ENCODE measurements at places on chromosomes 12 and 14.

- DNase-seq: no peak
These were observed 64.0 kb upstream of the ATF1 start for GRCh38 chr12:50699940-50700339.

DNA sequence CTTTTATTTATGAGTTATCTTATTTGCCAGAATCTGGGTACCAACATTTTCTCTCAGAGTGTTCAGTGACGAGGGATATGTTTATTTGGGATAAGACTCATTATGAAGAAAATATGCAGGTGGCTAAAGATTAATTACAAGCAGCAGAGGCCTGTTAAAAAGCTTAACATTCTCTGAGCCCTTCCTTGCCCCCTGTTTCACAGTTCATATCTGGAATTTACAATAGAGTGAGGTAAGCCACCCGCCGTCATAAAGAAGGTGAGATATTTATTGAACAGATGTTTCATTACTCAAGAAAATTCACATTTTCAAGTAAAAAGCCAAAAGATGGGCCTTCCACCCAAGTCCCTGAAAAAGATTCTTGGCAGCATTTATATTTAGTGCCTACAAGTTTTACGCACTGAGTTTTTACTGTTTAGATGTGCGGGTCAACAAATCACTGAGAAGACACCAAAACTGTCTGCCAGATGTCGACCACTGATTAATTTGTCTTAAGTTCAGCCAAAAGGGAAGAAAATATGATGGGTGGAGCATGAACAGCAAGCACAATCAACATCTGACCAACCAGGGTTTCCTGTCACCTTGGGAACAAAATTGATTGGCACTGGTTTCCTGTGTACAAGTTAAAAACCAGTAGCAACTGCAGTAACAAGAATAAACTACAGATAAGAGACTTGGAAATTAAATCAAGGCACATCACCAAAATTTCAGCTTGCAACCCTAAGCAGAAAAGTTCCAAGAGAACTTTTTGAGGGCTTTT lies 85.5 kb upstream of the PTPRB start:
- DNase-seq: no peak

- DNase-seq: no peak
These were observed at the start of gene NTF3 for GRCh38 chr12:5432011-5432400. Gene NTF3 (plus strand): TSS chr12:5432108. CDS start chr12:5432325, 217 bp downstream.

GRCh38 chr12:64968989-64969819 lies 144.8 kb downstream of the TBC1D30 start:
- DNase-seq: no peak

DNA sequence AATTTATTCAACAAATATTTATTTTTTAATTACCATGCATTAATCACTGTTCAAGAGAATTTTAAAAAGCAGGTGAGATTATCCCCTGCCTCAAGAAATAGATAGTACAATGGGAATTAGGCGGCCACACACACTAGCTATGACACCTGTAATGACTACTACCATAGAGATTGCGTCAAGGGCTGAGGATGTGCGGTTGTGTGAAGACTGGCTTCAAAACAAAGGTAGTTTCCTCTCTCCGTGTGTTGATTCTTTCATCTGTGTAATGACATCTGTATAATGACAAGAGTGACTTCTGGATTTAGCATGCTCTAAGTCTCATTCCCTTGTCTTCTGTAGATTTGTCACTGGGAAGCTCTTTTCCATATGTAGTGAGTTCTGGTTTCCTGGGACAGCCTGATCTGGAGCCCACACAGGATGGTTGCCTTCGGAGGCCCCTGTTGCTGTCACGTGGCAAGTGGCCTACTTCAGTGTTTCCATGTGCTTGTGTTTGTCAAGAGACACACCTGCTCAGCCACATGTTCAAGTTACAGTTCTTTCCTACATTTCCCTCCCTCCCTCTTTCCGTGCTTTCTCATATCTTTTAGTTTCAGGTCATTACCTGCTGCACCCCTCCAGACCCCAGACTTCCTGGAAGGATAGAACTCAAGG lies 64.3 kb downstream of the GALNT8 start:
- DNase-seq: no peak

GRCh38 chr14:61841145-61841544 lies 78.9 kb downstream of the SNAPC1 start:
- DNase-seq: no peak

DNA sequence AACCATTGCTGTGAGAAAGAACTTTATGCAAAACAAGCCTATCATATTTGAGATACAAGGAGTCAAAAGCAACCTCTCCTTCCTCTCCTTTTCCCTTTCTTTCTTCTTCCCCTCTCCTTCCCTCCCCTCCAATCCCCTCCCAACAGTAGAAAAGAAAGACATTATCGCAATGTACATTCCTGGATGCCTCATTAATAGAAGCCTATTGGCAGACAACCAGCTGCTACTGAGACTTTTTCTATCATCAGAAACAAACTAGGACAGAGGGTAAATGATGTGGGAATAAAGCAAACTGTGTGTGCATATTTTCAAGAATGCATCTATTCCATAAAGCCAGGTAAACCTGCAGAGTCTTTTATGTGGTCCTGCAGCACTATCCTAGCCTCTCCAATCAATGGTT lies 237.2 kb downstream of the ITPR2 start:
- DNase-seq: no peak

DNA sequence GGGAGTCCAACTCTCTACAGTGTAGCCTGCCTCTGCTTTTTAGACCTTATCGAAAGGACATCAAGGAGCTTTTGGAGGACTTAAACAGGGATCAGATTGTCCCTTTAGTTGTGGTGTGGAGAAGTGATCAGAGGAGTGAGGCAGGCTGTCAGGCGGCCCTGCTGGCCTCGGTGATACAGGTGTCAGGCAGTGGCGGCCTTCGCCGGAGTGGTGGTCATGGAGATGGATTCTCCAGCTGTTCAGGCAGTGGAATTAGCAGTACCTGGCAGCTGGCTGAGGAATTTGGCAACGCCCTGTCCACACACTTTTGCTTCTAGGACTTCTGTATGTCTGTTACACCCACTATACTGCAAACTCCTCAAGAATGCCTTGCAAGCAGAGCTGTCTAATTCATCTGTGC lies 4.2 kb upstream of the CLMN start:
- DNase-seq: no peak

GRCh38 chr14:93245764-93246420 lies 38.8 kb downstream of the UBR7 start:
- DNase-seq: no peak

DNA sequence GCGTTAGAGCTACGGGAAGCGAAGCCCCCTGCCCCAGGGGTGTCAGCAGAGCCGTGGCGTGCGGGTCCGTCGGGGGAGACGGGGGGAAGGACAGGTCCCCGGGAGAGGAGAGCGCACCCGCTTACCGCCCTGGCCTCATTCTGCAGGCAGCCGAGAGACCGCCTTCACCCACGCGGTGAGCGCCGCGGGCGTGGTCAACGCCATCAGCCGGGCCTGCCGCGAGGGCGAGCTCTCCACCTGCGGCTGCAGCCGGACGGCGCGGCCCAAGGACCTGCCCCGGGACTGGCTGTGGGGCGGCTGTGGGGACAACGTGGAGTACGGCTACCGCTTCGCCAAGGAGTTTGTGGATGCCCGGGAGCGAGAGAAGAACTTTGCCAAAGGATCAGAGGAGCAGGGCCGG lies 10.5 kb downstream of the WNT5B start:
- DNase-seq: no peak

DNA sequence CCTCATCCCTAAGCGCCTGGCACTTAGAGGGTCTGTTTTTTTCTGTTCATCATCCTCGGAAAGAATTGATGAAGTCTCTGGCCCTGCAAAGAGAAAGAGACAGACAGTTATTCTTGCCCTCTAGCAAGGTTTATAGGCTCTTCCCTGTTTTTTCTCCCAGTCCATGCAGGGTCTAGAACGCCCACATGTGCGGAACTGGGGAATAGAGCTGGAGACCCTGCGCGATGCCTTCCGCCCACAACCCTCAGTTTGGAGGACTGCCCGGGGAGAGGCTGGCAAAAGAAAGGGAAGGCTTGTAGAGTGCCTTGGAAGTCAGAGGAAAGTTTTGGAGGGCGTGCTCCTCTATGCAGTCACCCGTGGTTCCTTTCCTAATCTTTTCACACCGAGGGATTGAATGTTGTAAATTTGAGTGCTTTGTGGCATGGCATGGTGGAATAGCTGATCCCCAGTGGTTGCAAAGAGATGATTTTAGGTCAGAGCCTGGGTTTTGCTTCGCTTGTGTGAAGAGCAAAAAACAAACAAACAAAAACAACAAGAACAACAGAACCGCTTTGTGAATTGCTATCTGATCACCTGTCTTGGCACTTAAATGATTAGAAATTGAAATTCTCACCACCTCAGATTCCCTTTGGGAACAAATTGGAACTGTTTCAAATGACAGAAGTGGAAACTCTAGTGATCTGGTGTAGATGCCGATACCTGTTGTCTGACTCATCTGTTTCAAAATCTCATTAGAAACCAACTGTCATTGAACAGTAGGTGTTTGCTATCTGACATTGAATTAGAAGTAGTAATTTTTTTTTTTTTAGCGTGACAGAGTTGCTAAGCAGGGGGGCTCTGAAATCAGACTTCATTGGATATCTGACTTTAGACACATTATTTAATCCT lies 947 bp downstream of the GAS2L3 start:
- DNase-seq: no peak

- no peak for DNase-seq
These were observed 8.3 kb downstream of the GALNT16 start for GRCh38 chr14:69268223-69268622.

DNA sequence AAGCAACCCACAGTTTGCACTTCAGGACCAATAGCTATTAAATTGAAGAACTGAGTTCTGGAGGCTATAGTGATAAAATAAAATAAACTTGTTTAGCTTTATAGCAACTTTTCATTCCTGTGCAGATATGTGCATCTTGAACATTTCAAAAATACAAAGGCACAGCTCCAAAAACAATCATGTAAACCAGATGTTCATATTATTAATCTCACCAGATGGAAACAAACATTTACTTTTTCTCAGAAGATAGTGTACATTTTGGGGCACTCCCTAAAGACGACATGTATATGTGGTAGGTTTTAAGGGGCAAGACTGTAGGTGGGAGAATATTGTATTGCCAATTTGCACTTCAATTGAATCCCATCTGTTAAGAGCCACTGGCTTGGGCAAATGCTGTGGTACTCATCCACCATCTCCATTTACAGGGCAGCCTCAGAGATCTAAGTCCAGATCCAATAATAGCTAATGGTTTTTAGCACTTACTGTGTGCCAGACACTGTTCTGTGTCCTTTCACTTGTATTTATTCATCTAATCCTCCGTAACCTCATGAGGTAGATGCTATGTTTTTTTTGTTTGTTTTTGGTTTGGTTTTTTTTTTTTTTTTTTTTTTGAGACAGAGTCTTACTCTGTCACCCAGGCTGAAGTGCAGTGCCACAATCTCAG lies 49.1 kb downstream of the PTGER2 start:
- DNase-seq: no peak

DNA sequence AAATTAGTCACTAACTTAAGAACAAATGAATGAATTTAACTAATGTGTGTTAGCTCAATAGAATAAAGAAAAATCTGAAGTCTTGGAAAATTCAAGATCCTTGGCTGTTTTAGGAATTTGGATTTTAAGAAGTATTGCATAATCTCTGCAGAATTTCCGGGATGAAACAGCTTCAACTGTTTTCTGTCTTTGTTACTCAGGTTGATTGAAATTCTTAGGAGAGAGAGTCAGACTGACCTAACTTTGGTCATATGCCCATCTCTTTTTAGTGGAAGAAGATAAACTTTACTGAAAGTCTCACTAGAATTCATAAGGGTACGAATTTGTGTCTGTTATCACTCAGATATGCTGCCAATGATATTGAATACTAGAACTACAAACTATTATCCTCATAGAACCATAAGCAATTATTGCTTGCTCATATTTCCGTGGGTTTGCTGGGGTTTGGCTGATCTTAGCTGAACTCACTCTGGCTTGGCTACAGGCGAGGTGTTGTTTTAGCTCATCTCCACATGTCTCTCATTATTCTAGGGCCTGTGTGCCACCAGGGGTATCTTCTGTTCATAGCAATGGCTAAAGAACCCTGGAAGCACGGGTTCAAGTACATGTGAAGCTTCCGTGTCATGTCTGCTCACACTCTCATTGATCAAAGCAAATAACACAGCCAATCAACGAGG lies 257.4 kb upstream of the NOVA1 start:
- no peak for DNase-seq

GRCh38 chr12:11026118-11026517 lies 3.7 kb upstream of the TAS2R19 start:
- no peak for DNase-seq

GRCh38 chr12:87233671-87234070 lies 795.5 kb downstream of the C12orf50 start:
- no peak for DNase-seq

GRCh38 chr12:23884909-23885308 lies 64.6 kb downstream of the SOX5 start:
- no peak for DNase-seq

DNA sequence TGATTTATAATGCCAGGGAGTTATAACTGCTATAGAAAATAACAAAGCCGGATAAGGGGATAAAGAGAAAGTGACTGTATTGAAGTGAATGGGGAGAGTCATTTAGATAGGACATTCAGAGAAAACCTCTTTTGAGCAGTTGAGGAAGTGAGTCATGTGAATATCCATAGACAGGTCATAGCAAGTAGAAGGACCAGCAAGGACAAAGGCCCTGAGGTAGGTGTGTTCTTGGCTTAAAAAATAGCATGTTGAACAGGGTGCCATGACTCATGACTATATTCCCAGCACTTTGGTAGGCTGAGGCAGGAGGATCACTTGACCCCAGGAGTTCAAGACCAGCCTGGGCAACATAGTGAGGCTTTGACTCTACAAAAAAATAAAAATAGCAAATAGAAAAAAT lies 51.5 kb upstream of the RAP1B start:
- DNase-seq: no peak

DNA sequence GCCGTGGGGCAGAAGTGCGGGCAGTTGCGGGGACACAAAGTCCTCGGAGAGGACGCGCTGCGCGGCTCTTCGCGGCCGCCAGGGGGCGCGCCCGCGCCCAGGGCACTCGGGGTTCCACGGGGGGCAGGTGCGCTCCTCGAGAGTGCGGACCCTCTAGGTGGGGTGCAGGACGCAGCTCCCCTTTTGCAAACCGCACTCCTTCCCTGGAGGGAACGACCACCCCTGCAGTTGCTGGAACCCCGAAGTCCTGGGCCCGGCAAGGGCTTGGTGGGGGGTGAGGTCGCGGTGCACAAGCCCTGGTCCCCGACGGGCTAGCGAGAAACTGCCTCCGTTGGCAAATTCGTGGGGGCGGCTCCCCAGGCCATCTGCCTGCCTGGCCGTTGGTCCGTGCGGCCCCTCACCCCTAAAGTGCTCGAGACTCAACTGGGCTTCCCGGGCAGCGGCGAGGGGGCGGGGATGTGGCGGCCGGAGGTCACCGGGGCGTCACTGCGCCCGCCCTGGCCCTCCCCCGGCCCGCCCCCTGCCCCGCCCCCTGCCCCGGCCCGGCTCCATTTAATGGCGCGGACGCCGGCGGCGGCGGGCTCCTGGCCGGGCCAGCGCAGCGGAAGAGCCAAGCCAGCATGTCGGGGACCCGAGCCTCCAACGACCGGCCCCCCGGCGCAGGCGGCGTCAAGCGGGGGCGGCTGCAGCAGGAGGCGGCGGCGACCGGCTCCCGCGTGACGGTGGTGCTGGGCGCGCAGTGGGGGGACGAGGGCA lies at the start of gene ADSS1:
Gene ADSS1, plus strand, starts transcription at position 579 of the 756 bp plus-strand sequence. Its CDS starts 42 bp downstream, at position 621.
- DNase-seq: no peak

- no peak for DNase-seq
These were observed 399.8 kb upstream of the SOX5 start for GRCh38 chr12:24349051-24349799.
